ENCODE measurements at places on chromosomes 11 and 22. TPM values are rescaled to one million over a fixed set of nuclear protein-coding genes. Genes with fewer than 3 reads are reported as not detected.

NOL12 gene
- total RNA-seq: 24.7 TPM

KCTD14 gene
- total RNA-seq: 3.6 TPM

EPS8L2 gene
- total RNA-seq: 7.5 TPM

OR5P2 gene
- not detected for total RNA-seq

MS4A1 gene
- total RNA-seq: not detected

GRCh38 chr22:29081517-29082236 is 8.8 kb downstream of the KREMEN1 start:
- DNase-seq: no peak

GRCh38 chr11:93532806-93533205 is 10.4 kb downstream of the SMCO4 start:
- no peak for DNase-seq

DNA sequence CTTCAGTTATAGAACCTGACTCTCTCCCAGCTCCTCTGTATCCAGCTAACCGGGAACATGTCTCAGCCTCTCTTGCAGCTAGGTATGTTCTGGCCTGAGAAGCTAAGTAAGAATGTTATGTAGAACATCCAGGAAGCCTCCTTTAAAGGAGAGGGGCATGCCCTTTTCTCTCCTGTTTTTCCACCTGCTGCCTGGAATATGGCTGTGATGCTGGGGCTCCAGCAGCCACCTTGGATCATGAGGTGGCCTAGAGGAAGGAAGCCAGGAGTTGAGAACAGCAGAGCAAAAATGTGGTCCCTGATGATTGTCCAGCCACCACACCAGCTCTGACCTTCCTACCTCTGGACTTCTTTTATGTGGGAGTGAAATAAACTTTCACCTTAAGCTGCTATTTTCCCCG is 117.6 kb downstream of the MPPED1 start:
- no peak for DNase-seq

- no peak for DNase-seq
Measured at GRCh38 chr11:132137289-132137980, 767.0 kb downstream of the NTM start.

DNA sequence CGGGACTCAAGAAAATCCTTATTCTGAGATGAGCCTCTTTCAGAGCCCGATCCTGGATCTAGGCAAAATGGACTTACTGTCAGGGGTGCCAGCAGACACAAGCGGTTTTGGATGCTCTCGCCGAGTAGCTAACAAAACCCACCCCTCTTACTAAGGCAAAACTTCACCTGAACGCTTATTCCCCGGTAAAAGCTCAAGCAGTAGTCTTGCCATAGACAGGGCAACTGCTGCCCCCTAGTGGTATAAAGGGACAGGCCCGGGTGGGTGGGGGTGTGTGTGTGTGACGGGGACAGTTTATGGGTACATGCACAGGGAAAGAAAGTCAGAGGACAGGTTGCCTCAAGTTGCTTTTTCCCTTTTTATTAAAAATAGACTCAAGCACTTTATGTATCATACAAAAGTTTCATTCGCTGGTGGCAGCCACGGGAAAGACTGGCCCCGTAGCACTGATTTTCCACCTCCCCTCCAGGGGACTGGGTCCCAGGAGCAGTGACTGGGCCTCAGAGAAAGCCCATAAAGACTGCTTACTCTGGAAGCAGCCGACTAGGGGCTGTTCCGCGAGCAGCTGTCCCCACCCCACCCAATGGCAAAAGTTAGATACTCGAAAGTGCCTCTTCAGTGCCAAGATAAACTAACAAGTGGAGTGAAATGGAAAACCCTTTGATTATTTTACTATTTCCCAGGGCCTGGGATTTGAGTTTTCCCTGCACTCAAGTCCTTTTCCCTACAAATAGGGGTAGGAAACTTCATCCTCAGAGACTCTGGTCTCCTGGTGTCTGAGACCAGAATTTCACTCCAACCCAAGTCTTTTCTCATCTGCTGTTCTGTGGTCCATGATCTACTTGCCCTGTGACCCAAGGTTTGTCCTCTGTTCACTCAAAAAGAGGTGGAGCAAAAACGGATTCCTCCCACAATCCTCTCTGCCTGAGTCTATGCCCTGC is 4.7 kb downstream of the YPEL4 start:
- DNase-seq: peak; percentile 92

- no peak for DNase-seq
Measured at GRCh38 chr11:43119275-43119970, 192.4 kb upstream of the API5 start.

DNA sequence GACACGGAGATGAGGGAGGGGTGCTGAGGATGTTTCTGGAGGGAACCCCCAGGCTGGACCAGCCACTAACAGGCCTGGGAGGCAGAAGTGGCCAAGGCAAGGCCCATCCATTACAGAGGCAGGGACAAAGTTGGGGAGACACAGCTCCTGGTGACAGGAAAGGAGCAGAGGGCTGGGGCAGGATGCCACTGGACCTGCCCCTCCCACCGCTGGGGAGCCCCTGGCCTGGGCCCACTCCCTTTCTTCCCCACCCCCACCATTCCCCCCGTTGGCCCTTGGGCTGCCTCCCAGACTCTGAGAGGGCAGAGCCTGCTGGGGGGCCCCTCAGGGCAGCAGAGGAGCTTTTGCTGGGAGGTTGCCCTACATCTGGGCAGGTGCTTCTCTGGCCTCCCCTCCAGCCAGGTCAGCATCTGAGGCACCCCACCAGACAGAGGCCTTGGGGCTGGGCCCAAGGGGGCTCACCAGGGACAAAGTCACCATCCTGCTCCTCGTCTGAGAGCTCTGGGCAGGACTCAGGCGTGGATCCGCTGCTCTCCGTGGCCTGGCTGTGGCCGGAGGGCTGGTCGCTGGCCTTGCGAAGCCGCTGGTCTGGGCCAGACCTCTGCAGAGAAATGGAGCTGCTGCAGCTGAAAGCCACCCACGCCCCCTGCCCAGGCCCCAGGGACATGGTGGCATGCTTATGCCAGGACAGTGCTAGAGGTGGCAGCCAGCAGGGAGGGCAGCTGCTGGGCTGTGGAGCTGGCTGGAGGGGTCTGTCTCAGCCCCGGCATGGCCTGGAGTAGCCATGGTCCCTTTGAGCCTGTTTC is 33.1 kb upstream of the CARS1 start:
- no peak for DNase-seq

DNA sequence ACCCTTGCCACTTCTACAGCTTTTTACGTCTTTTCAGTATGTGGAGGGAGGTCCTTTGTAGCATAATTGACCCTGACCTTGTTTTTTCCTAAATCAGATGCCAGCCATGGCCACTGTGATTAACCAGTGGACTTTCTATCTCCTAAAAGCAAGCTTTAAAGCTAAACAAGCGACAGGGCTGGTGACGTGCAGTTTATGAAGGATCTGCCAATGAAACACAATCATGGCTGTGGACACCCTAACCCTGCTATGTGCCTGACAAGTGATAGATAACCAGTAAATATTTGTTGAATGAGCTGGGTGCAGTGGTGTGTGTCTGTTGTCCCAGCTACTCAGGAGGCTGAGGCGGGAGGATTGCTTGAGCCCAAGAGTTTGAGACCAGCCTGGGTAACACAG is 64.2 kb downstream of the LIF start:
- no peak for DNase-seq

GRCh38 chr11:40294741-40295140 is 1164.7 kb downstream of the LRRC4C start:
- no peak for DNase-seq

- no peak for DNase-seq
Measured at GRCh38 chr11:65204646-65205601, 23.2 kb downstream of the CAPN1 start.

GRCh38 chr11:106415510-106415909 is 338.0 kb downstream of the AASDHPPT start:
- DNase-seq: no peak

DNA sequence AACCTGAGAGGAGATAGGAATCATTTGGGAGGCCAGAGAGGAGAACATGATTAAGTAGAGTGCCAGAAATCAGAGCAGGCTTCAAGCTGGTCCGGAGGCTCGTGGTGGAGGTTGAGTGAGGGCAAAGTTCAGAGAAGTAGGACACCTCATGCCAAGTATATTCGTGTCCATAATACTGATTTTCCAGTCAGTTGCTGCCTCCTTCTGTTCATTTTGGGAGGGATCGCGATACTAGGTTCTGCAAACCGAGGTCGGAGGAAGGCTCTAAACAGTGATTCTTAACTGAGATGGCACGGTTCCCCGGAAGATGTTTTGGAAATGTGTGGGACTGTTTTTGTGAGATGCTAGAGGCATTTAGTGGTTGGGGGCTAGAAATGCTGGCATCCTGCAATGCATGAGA is 13.6 kb upstream of the CD3E start:
- no peak for DNase-seq

- DNase-seq: no peak
Measured at GRCh38 chr22:24159650-24160049, 21.6 kb upstream of the SUSD2 start.

DNA sequence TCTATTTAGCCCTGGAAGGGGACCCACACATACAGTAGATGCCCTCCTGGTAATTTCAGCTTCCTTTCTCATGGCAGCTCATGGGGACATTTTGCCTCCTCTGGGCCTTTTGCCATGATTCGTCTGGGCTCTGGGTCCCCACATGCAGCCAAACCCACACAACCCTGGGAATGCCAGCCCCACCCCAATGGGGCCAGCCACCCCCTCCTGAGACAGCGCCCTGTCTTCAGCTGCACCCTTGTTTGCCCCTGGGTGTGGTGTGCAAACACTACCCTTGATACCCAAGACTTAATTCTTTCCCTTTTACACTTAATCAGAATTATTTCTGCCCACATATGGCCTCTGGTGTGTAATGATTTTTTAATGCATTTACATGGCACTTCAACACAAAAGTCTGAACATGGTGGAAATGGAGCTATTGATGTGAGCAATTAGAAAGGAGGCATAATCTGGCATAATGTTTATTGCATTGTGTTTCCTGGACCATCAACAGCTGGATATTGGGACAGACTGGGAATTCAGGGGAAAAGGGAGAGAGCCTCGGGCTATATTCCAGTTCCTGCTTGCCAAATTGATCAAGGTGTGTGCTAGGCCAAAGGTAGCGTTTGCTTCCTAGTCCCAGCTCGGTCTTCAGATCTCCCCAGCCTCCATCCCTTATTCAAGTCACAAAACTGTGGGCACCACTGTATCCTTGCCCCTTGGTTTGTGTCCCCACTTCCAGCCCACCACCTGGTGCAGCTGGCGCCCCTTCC is 85.0 kb upstream of the ANO1 start:
- no peak for DNase-seq
